ENCODE measurements at places on chromosomes 13 and 19.

DNA sequence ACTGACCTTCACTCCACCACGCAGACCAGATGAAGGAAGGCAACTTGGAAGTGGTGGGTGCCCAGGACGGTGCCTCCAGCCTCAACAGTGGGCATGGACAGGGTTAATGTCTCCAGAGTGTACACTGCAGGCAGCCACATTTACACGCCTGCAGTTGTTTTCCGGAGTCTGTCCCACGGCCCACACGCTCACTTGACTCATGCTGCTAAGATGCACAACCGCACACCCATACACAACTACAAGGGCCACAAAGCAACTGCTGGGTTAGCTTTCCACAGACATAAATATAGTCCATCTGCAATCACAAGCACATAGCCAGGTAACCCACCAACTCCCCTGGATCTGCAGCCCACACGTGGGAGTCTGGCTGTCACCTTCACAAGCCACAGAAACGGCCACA is 12.6 kb upstream of the AXL start:
- no peak for DNase-seq

GRCh38 chr13:77720988-77721387 is 23.5 kb downstream of the SLAIN1 start:
- no peak for DNase-seq

- no peak for DNase-seq
Measured at GRCh38 chr13:99690426-99691174, 189.3 kb downstream of the TM9SF2 start.

DNA sequence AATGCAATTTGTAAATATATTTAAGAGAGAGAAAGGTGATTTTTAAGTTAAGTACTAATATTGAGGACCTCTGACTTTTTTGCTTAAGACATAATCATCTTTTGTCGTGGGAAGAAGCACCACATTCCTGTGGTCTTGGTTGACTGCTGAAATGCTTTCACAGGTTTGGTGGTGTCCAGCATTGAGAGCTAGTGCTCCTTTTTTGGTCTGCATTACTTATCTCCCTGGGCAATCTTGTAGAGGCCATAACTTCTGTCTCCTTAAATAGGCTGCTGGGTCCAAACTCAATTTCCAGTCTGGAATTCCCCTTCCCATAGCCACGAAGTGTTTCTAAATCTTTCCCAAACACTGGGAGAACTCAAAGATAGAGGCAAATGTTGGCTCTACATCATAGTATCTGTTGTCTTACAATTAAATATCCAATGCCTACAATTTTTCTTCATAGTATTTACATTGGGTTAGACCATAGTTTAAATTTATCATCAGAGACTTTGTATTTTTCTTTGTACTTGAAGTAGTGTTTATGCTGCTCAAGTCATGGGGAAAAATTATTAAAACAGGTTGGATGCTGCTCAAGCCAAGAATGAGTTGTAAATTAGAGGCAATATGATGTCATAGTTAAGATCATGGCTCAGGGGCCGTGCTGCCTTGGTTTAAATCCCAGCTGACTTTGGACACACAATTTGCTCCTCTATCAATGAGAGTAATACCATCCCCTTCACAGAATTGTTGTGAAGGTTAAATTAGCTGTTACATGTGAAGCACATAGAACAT is 105.6 kb downstream of the POSTN start:
- DNase-seq: no peak

All from kidney glomerular epithelial cell (primary cell).